ENCODE measurements at places on chromosomes 4 and X. TPM values are rescaled to one million over a fixed set of nuclear protein-coding genes. Genes with fewer than 3 reads are reported as not detected.

- no peak for DNase-seq
Observed at GRCh38 chr4:112266823-112267222, 18.9 kb downstream of the TIFA start.

- no peak for DNase-seq
Observed at GRCh38 chr4:123198706-123199105, 197.9 kb upstream of the SPRY1 start.

GRCh38 chrX:9525511-9526248, 60.8 kb downstream of the TBL1X start:
- peak; percentile 21 for DNase-seq

DNA sequence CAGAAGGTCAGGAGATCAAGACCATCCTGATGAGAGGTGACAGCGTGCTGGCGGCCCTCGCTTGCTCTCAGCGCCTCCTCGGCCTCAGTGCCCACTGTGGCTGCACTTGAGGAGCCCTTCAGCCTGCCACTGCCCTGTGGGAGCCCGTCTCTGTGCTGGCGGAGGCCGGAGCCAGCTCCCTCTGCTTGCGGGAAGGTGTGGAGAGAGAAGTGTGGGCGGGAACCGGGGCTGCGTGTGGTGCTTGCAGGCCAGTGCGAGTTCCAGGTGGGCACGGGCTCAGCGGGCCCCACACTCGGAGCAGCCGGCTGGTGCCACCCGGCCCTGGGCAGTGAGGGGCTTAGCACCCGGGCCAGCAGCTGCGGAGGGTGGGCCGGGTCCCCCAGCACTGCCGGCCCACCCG, 286.9 kb downstream of the RAPGEF2 start:
- no peak for DNase-seq

DNA sequence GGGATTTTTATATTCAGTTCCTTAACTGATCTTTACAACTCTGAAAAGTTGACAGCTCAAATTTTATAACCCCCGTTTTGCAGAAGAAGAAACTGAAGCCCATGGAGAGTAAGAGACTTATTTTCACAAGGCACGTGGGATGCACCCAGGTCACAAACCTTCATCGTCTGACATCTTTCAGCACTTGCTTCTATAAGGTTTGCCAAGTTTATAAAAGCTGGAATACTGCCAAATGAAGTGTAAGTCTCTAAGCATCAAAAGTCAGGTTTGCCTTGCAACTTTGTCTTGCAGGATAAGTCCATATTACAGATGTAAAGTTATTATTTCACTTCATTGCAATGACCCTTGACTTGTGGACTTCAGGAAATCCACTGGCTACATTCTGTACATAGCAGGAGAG, 6.3 kb upstream of the KCNIP4 start:
- DNase-seq: no peak

GRCh38 chr4:152063621-152064240, 302.9 kb upstream of the GATB start:
- DNase-seq: no peak

GRCh38 chr4:123880631-123881030, 484.0 kb downstream of the SPRY1 start:
- no peak for DNase-seq

DNA sequence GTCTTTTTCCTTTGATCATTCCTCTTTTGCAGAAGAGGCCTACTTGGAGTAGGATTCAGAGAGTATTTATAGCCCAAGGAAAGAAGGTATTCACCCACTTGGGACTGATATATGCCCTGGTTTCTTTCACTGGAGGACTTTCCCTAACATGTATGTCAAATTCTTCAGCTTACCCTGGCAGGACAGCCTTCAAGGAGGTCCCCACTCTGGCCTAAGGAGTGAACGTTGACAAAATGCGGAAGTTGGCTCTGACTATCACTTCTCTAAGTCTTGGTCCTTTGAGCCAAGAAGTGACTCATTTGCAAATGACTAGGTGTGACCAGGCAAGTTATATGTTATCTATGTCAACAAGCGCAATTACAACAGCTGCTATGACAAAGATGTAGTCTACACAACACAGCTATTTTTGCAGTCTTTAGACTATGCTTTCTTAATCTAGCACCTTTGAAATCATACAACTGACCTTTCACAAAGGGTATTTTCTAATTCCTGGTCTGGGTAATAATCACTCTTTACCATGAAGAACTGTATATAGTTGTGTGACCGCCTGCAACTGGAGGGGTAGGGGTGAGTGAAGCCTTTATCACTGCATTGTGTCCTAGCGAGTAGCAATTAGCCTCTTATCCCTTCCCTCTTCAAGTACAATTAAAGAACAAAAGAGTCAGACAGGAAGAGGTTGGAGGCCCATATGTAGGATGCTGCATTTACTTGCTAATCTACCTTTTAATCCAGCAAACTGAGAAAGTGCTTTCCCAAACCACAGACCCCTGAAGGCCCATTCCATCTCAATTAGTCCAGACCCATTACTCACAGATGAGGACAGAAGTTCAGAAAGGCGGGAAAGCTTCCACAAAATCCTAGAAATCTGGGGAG, 50.1 kb downstream of the RASGEF1B start:
- DNase-seq: peak; percentile 16

- DNase-seq: no peak
Observed at GRCh38 chr4:40502934-40503333, 126.7 kb downstream of the RBM47 start.

GRCh38 chr4:8916351-8916885, 44.8 kb upstream of the HMX1 start:
- DNase-seq: no peak

DNA sequence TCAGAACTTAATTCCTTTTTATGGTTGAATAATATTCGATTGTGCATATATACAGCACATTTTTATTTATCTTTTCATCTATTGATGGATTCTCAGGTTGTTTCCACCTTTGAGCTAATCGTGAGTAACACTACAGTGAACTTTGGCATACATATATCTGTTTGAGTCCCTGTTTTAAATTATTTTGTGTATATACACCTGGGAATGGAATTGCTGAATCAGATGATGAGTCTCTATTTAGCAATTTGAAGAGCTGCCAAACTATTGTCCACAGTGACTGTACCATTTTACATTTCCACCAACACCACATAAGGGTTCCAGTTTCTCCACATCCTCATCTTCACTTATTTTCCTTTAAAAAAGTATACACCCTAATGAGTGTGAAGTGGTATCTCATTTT, 166.2 kb upstream of the FGF13 start:
- DNase-seq: no peak

- DNase-seq: no peak
Observed at GRCh38 chr4:16078195-16078760, 5.5 kb downstream of the PROM1 start.

GRCh38 chr4:128986908-128987307, 106.4 kb downstream of the SCLT1 start:
- no peak for DNase-seq

GRCh38 chrX:72621625-72622485, 49.2 kb upstream of the HDAC8 start:
- no peak for DNase-seq

DNA sequence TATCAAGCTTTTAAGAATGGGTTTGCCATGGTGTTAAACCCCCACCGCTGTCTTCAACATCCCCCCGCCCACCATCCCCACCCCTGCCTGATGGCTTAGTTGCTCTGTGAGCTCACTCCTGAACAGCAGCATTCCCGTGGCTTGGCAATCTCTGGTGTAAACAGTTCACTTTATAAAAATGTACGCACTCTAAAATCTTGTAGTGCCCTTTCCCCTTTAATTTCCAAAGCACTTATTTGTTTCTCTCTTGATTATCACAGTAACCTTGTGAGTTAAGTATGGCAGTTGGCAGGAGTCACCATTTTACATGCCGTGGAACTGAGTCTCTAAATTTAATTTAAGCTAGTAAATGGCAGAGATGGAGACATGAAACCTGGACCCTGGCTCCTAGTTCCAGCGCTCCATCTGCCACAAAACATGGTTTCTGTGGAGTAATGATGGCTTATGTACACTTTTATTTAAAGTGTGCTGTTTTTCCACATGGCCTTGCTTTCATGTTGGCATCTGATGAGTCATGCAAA, 123.1 kb downstream of the AFF1 start:
- no peak for DNase-seq

- no peak for DNase-seq
Observed at GRCh38 chrX:33726281-33727160, 405.6 kb downstream of the FAM47A start.

GRCh38 chrX:121598356-121598755, 550.9 kb downstream of the GLUD2 start:
- DNase-seq: no peak

DNA sequence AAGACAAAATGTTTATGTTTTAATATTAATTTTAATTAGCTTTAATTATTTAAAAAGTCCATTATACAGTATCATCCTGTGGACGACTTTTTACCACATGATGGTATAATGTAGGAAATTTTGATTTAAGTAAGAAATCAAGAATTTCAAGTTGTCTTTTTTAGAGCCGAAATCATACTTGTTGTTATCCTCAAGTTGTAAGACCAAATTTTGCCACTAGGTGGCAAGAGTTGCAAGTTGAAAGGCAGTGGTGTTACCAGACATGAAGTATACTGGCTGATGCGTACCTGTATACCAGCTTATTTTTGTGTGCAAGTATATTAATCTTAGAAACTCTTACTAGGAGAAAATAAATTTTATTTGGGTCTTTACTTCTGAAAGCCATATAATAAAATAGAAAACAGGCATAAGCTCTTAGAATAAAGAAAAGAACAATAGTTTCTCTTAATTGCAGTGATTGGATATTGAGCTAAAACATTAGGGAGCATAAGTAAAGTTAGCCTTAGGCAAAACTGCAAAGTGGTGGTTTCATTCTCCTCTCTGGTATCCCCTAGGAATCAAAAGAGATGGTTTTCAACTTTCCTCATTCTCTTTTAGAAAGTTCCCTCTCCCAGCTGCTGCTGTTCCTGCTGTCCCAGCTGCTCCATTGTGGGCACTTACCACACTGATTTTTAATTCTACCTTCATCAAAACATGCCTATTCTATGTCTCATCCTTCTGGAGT, 118.0 kb upstream of the WDFY3 start:
- DNase-seq: no peak

- DNase-seq: no peak
Observed at GRCh38 chr4:173958445-173958844, 325.0 kb downstream of the FBXO8 start.

DNA sequence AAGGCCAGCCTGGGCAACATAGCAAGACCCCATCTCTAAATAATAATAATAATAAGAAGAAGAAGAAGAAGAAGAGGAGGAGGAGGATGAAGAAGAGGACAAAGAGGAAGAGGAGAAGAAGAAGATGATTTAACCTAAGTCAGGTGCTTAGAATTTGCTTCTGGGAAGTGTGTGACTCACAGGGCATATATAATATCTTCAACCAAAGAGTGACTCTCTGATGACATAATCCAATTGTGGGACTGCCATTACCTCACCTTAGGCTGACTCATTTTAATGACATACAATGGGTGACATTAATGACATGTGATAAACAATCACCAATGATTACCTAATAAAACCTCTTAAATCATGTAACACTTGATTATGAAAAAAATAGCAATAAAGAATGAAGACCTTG, 32.7 kb upstream of the MBTPS2 start:
- DNase-seq: no peak

DNA sequence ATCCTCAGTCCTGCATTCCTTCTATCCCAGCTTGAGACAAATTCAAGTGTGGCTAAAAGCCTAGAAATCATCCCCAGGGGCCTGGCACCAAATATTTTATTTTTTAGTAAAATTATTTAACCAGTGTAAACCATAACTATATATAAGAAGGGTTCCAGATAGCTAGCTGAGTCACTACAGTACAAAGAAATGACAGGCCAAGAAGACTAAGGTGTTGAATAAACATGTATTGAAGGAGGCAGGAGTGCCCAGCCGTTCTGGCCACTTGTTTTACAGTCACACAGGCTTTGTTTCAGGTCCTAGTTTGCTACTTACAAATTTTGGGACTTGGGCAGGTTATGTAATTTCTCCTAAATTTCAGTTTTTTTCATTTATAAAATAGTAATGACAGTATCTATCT, 225.9 kb upstream of the PITX2 start:
- no peak for DNase-seq

DNA sequence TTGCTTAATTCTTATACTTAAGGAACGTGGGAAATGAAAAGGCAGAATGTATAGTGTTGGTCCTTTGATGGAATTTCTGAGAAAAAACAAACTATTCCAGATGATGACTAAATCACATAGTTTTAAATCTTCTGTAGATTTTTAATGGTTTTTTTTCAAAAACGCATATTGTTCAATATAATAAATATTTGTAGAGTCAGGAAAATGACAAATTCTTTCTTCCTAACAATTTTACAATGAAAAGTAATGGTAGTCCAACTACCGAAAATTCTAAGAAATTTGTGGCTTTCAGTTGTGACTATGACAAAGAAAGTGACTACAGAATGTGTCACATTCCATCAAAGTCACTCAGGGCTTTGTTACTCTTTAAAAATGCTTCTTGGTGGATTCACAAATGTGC, 164.8 kb upstream of the PITX2 start:
- no peak for DNase-seq

DNA sequence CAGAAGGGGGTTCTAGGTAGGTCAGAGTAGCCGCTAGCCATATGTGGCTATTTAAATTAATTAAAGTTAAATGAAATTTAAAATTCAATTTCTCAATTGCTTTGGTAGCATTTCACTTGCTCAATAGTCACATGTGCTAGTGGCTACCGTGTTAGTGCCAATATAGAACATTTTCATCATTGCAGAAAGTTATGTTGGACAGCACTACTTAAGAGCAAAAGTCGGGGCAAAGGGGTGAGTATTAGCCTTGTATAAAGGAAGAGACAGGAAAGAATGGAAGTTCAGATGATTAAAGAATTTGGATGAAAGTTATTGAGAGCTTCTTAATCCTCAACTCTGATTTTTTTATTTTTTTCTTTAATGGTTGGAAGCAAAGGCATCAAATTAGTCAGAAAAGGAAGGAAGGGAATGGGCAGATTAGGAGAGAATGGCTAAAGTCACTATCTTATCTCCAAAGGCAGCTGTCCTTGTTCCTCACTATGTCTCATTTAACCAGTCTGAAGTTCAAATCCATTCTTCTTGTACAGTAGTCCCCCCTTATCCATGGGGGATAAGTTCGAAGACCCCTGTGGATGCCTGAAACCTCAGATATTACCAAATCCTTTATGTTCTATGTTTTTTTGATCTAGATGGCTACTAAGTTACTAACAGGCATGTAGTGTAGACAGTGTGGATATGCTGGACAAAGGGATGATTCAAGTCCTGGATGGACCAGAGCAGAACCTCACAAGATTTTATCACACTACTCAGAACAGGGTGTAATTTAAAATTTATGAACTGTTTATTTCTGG, 22.9 kb downstream of the OCIAD1 start:
- DNase-seq: no peak

- DNase-seq: no peak
Observed at GRCh38 chr4:150874338-150875226, 140.5 kb downstream of the LRBA start.

The STK32B gene
- polyA plus RNA-seq: not detected

The UGT2B17 gene
- polyA plus RNA-seq: not detected

The F11 gene
- not detected for polyA plus RNA-seq

The NWD2 gene
- not detected for polyA plus RNA-seq

The USP51 gene
- 0.60 TPM for polyA plus RNA-seq

The RTL5 gene
- polyA plus RNA-seq: not detected

The C4orf36 gene
- polyA plus RNA-seq: not detected

All from naive thymus-derived CD8-positive, alpha-beta T cell (primary cell).